ENCODE measurements at places on chromosomes 7 and 10.

GRCh38 chr10:76542307-76542930 is 1095.2 kb downstream of the KCNMA1 start:
- no peak for DNase-seq

GRCh38 chr7:44085546-44085945 is 3.2 kb upstream of the POLM start:
- no peak for DNase-seq

DNA sequence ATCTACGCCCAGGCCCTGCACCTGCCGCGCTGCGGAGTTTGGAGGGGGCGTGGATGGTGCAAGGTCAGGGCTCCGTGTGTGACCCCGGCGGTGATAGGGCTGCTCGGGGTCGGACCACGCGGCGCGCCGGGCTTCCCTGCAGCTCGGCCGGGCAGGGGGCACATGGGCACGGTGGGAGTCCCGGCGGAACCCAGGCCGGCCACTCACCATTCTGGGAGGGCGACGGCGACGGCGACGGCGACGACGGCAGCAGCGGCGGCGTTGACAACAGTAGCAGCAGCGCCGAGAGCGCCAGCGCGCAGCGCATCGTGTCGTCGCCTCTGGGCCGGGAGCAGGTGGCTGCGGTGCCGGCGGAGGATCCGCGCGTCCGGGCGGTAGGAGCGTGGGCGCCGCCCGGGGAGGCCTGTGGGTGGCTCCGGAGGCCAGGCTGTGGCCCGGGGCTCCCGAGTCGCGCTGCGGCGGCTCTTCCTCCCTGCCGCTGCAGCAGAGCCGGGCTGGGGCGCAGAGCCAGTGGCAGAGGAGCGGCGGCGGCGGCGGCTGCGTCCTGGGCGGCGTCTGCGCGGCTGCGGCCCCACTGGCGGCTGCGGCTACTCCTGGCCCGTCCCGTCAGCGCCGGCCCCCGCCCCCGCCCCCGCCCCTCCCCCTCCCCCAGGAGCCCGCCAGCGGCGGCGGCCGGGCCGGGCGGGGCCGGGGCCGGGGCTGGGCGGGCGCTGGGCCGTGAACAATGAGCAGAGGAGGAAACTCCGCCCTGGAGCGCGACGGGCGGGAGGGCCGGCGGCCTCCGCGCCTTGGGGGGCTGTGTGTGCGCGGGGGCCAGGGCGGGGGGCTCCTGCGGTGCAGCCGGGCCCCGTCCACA is at the start of gene PODXL:
Gene PODXL, minus strand, starts transcription at position 576 of the 856 bp plus-strand sequence. Its CDS starts 269 bp downstream, at position 307.
- DNase-seq, result peak; percentile 17

- DNase-seq, result peak; percentile 13
These were observed 74.0 kb upstream of the CUX1 start for GRCh38 chr7:101743241-101743994.

GRCh38 chr7:90461219-90461618 is 8.2 kb upstream of the PTTG1IP2 start:
- DNase-seq, result no peak

DNA sequence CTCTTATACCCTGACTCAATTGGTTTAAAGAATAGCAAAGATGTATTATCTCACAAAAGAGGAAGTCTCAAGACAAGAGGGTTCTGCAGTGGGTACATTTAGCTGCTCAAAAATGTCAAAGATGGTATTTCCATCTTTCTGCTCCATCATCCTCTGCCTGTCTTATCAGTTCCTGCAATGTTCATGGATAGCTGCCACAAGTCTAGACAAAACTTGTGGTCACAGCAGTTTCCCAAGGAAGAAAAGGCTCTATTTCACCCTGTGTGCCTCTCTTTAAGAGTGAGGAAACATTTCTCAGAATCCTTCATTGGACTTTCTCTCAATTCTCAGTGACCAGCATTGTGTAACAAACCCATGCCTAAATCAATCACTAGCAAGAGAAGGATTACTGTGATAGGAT is 634.2 kb upstream of the AUTS2 start:
- DNase-seq, result no peak

GRCh38 chr7:98387544-98388226 is 13.2 kb downstream of the BAIAP2L1 start:
- no peak for DNase-seq

DNA sequence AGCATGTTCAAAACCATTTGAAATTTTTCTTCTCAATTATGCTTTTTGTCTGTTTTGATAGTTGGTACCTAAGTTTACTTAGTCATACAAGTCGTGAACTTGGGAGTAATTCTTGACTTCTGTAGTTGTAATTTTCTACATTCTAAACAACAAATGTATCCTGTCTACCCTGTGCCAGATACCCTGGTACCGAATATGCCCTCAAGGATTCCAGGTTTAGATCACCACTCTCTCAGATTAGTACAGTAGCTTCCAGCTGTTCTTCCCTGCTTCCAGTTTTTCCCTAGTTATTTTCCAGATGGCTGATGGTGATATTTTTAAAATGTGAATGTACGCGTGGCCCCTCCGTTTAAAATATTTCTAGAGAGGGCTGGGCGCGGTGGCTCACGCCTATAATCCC is 6.5 kb downstream of the STAM start:
- DNase-seq, result no peak

DNA sequence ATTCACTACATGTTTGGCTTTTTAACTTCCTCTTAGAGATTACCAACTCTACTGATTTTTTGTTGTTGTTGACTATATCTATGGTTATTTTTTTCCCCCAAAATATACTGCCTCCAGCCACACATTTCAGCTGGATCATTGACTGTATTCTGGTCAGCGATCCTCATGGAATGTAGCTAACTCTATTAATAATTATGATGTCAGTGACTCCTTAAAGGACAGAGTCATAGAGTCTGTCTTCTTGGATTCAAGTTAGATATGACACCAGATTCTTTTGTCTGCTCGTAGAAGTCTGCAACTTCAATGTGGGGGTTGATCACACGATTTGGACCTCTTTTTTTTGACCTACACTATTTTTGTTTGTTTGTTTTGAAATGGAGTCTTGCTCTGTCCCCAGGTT is 33.2 kb downstream of the UBN2 start:
- no peak for DNase-seq

DNA sequence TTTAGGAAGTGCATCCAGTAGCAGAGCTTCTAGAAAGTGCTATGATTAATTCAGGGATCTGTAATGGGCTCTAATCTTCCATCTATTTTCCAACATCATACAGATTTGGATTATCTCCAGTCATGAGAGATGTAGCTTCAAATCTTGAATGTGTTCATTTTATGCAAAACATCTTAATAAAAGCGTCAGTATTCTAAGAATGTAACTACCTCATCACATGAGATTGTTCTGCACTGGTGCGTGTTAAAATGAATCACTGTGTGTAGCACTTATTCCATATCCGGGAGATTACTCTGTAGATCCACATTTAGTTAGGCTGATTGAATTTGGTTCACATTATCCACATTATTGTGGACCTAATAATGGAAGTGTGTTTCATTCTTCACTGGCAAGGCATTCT is 344.9 kb upstream of the CHRM2 start:
- no peak for DNase-seq

- no peak for DNase-seq
These were observed 5.1 kb upstream of the DMBT1 start for GRCh38 chr10:122555442-122555841.

- DNase-seq, result no peak
These were observed 265.0 kb upstream of the TCERG1L start for GRCh38 chr10:131576341-131577177.

DNA sequence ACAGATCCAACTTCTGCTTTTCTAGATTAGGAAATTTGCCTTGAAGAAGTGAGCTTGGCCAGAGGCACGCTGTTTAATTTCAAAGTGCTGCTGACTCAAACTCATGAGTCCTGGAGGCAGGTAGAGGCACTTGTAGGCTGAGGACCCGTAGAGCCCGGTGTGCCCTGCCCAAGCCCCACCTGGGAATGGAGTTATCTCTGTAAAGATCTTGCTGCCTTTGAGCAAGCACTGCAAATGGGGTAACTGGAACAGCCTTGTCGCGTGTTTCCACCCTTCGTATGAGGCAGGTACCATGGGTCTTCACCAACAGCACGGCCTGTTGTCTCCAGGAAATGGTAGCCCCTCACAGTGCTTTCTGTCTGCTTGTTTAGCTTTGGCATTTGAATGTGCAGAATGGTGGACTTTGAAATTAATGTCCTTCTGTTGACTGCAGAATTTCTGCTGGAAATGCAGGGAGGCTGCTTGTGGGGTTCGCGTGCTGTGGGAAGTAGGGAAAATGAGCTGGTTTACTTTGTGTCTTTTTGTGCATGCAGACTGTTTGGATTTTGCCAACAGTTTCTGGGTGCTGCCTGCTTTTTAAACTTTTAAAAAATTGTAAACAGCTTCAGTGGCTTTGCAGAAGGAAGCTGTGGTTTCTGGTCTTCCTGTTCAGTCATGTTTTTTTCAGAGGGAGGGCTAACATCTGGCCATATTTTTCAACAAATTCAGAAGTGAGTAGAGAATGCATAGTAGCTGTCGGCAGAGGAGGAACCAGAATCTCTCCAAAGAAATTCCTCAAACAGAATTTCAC is 27.2 kb downstream of the CCM2 start:
- DNase-seq, result no peak

GRCh38 chr7:127822822-127823508 is 171.0 kb downstream of the SND1 start:
- no peak for DNase-seq

GRCh38 chr10:91745090-91745831 is 53.0 kb upstream of the TNKS2 start:
- no peak for DNase-seq

- no peak for DNase-seq
These were observed 172.6 kb upstream of the THSD7A start for GRCh38 chr7:12004581-12004980.

DNA sequence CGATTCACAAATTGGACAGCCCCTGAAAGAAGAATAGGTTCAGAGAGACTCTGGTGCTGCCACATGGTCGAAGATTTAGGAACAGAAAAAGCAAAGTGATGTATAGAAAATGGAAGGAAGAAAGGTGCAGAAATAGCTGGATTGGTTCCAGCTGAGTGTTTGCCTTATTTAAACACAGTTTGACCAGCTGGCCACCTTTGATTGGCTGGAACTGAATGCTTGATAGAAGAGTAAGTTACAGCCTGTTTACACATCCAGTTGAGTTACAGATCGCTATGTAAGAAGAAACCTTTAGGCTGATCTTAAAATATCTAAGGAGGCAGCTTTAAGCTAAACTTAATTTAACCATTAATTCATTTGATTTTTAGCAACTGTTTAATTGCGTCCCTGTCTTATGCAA is 40.3 kb upstream of the KAT6B start:
- no peak for DNase-seq

DNA sequence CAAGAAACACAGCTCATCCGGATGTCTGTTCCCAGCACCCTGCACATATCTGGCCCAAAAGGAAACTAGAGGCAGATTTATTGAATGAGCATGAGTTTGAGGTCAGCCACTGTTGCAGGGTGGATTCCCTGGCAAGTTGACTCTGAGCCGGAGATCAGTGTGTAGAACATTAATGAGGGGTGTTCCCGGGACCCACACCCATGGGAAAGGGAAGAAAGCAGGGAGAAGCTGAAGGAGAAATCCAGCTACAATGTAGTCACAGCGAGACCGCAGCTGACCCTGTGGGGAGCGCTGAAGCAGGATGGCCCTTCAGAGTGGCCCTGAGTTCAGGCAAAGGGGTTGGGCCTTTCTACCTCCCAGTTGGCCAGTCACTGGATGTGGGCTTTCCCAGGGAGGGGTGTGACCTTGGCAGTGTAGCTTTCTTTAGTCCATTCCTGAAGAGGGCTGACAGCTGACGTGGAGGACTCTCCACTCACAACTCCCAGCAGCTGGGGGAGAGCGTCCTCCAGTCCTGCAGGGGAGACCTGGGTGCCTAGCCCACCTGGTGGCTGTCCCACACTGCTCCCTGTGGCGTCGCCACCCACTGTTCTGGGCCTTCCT is 324.2 kb upstream of the ZMIZ1 start:
- no peak for DNase-seq

- no peak for DNase-seq
These were observed 3.7 kb downstream of the NRP1 start for GRCh38 chr10:33330543-33331378.

DNA sequence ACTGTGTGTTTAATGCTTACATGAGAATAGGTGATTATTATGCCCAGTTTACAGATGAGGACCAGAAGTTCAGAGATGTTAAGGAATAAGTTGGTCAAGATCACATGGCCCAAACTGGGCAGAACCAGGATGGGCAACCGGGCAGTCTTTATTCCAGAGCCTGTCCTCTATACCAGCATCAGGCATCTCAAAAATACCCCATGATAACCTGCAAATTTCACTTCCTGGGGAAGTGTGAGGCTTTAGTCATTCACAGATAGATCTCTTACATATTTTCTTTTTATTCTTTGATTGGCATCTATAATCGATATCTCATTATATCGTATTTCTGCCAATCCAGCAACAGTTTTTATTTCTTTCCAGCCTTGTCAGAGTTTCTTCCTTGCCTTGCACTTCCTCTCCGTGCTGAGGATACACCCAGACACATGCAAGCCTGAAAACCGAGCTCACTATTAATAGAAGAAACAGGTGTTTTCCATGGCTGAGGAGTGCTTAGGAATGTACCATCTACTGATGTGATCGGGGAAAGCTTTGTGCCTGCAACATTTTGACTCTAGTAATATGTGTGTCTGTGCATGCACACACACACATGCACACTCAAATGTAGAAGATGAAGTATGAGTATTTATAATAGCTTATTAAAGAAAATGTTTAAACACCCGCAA is 82.4 kb downstream of the CREM start:
- DNase-seq, result no peak

DNA sequence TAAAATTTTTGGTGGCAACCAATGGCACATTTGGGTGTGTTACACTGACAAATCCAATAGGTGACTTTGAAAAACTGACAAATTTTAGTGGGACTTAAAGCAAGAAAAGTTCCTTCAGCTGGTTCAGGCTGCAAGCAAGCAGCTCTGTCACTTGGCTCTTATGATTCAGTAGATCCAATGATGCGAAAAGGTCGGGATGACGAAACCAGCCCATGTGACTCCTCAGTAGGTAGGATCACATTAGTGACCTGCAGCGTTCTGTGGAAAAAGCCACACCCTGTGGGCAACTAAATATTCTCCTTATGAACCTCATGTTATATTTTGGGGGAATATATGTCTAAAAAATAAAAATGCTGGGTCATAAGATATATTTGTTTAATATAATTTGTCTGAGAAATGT is 13.3 kb upstream of the TSGA13 start:
- no peak for DNase-seq

- DNase-seq, result no peak
These were observed 1.3 kb downstream of the EXOC6 start for GRCh38 chr10:92849576-92850090.

Measured in stimulated activated CD8-positive, alpha-beta memory T cell treated with anti-CD3 and anti-CD28 coated beads, Interleukin-7, amount 100 ng/mL, for 48 hours (primary cell).